ENCODE measurements at places on chromosomes 6 and 20. TPM values are rescaled to one million over a fixed set of nuclear protein-coding genes. Genes with fewer than 3 reads are reported as not detected.

Gene SIGLEC1
- 0.97 TPM for polyA plus RNA-seq

Gene TSPO2
- polyA plus RNA-seq, result not detected

Gene WFDC5
- polyA plus RNA-seq, result not detected

Gene CYP24A1
- polyA plus RNA-seq, result 0.63 TPM

Gene KIF13A
- polyA plus RNA-seq, result 7.1 TPM

Gene RAMACL
- polyA plus RNA-seq, result not detected

Gene LSM2
- polyA plus RNA-seq, result 166 TPM

Gene LCA5
- 7.2 TPM for polyA plus RNA-seq

Gene SLC32A1
- 0.95 TPM for polyA plus RNA-seq

Gene FAM184A
- polyA plus RNA-seq, result 8.5 TPM

Gene TNFRSF6B
- polyA plus RNA-seq, result 7.1 TPM

Gene RGS17
- polyA plus RNA-seq, result 5.9 TPM

Gene TENT5A
- 8.9 TPM for polyA plus RNA-seq

Gene PROCR
- polyA plus RNA-seq, result 5.3 TPM

Gene OR2B3
- not detected for polyA plus RNA-seq

Gene GID8
- polyA plus RNA-seq, result 45.2 TPM

Gene DNMT3B
- polyA plus RNA-seq, result 8.7 TPM

Gene RIPOR2
- polyA plus RNA-seq, result 13.6 TPM

Measured in brain (organoid and tissue), 16 donors.